ENCODE measurements at places on chromosomes 12 and 14.
A peak's percentile ranks its signal among the peaks of the same experiment; 100 is the strongest.

DNA sequence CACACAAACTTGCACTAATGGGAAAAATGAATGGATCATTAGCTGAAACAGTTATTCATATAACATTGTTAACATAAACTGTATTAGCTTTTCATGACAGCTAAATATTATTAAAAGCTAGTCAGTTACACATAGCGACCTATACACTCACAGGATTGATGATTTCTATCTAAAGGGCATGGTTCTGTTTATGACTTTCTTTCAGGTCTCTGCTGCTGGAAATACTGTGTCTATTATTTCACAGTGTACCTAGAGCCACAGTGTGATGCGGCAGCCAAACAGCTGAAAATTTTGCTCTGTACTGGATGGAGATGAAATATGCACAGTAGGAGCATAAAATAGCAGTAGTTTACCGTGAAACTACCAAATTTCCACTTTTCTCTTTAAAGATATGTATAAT, 341.1 kb downstream of the FSCB start:
- DNase-seq = no peak

- no peak for DNase-seq
Measured at GRCh38 chr12:67245571-67245970, 23.6 kb upstream of the CAND1 start.

GRCh38 chr12:124566997-124567672, at the start of gene NCOR2:
Gene NCOR2 (minus strand): TSS chr12:124567612. CDS start chr12:124495251, 72,361 bp downstream.
- peak; percentile 31 for DNase-seq

DNA sequence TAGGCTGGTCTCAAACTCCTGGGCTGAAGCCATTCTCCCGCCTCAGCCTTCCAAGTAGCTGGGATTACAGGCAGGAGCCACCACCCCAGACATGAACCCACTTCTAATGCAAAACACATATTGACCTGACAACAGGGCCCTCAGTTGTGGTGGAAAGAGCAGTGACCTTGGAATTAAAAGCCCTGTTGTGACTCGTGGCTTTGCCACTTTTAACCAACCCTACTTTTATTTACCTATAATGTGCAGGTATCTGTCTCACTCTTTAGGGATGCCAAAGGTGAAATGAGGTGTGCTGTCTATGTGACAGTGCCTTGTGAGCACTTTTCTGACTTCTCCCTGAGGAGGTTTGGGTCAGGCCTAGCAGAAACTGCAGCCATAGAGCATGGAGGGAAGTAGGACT, 132.8 kb upstream of the DNM1L start:
- no peak for DNase-seq

- no peak for DNase-seq
Measured at GRCh38 chr12:117685110-117685926, 283.5 kb downstream of the KSR2 start.

GRCh38 chr12:49190974-49191373, 2.1 kb upstream of the TUBA1A start:
- no peak for DNase-seq

- DNase-seq = no peak
Measured at GRCh38 chr12:130621696-130622298, 94.3 kb downstream of the RIMBP2 start.
